AG08395 (cell line): ENCODE measurements at places on chromosomes 11 and 22.

DNA sequence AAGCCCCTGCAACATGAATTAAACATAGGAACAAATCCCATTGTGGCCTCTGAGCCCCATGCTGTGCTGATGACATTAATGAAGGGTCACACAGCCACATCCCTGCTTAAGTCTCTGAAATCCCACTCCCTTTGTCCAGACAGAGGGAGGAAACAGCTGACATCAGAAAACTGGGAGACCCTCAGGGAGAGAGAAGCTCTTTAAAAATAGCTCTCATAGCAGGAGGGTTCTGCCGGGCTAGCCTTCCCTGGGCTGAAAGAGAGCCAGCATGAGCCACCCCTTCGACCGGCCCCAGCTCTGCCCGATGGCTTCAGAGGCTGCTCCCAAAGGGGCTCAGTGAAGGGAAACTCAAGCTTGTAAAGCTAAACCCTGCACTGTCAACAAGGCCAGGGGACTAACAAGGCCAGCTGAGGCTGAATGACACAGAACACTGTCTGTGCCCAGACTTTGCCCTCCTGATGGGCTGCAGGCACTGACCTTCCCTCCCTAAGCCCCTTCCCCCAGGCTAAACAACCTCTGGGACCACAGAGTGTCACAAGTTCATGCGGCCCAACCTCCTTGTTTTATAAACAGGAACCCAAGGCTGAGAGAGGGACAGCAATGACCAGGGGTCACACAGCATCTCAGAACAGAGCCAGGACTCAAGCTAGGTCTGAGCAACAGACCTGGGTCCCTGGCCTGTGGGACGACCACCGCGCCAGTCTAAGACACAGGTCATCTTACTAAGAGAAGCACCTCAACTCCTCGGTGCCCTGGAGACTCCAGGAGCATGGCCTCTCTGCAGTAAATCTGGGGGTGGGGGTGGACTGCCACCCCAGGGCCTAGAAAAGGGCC is 163.8 kb downstream of the CHST1 start:
- no peak for DNase-seq

- no peak for DNase-seq
These were observed 1147.8 kb downstream of the JRKL start for GRCh38 chr11:97537407-97538150.

DNA sequence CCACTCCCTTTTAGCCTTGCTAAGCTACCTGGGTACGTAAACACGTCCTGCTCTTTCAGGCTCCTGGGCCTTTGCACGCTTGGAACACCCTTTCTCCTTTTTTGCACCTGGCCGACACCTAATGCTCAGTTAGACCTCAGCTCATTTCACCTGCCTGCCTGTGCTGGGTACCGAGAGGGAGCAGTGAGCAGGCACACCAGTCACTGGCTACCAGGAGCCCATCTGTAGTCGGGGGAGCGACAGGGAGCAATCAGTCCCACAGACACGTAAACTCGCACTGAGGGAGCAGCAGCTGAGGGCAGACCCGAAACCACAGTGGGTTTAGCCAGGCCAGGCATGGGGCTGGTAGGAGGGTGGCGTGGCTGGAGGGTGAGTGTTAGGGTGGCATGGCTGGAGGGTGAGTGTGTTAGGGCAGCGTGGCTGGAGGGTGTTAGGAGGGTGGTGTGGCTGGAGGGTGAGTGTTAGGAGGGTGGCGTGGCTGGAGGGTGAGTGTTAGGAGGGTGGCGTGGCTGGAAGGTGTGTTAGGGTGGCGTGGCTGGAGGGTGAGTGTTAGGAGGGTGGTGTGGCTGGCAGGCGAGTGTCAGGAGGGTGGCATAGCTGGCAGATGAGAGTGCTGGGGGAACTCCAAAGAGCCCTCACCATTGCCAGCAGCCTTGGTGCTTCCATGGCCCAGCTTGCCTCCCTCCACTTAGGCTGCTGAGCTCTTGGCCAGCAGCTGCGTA is 6.4 kb upstream of the GTSE1 start:
- DNase-seq = no peak

- DNase-seq = no peak
These were observed 1.1 kb upstream of the SEPTIN5 start for GRCh38 chr22:19713245-19713644.

- DNase-seq = no peak
These were observed 1166.6 kb downstream of the TBC1D22A start for GRCh38 chr22:47929073-47929472.

- peak; percentile 35 for DNase-seq
These were observed 31.6 kb upstream of the MYH9 start for GRCh38 chr22:36419177-36419911.

- no peak for DNase-seq
These were observed 276.1 kb downstream of the SBF2 start for GRCh38 chr11:10017911-10018310.

DNA sequence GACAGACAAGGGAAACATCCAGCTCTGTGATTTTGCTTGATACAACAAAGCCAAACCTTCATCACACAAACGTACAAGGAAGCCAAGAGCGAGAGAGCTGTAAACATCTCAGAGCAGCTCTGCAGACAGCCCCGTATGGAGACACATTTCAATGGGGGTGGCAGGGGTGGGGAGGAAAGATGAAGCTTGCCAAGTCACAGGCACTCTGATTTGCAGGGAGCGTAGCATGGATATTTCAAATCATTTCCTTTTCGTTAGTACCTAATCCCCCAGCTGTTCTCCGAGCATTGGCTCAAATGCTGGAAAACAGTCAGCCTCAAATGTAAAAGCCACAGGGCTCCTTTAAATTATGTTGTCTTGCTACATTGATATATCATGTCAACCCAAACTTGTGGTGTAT is 458.9 kb upstream of the CADM1 start:
- DNase-seq = no peak

DNA sequence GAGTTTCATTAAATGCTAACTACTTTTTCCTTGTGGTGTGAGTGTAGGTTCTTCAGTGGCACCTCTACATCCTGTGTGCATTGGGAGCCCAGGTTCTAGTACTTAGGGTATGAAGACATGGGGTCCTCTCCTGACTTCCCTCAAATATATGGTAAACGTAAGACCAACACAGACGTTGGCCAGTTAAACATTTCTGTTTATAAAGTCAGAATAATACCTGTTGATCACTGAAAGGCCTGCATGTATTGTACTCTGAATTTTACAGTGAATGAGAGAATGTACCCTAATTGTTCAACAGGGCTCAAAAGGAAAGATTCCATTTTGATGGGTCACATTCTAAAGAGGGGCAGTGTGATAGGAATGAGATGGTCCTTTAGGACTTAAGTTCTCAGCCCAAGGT is 3.2 kb downstream of the RPL27A start:
- DNase-seq = no peak
